ENCODE measurements at places on chromosomes 1 and 21. TPM values are rescaled to one million over a fixed set of nuclear protein-coding genes. Genes with fewer than 3 reads are reported as not detected.
A peak's percentile ranks its signal among the peaks of the same experiment; 100 is the strongest.

DNA sequence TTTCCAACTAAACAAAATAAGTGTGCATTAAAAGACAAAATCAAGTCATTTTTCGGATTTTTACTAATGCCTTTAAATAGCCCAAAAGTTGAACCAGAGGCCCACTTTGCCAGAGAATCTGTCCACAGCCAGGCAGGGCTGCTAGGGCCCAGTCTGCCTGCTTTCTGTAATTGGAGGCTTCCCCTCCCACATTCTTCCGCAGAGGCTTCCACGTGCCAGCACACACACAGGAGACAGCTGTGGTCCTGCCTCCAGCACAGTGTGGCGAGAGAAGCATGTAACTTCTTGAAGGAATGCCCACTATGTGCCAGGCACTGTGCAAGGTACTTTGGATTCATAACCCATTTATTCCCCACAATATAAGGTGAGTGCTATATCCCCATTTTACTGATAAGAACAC, 11.3 kb upstream of the PDZK1IP1 start:
- peak; percentile 28 for DNase-seq
- no peaks in the 10 kb centered on the region for H3K4me1 ChIP-seq
- H3K4me3 ChIP-seq: no peak overlapping the region
- no peaks in the 10 kb centered on the region for H3K27me3 ChIP-seq
- H3K36me3 ChIP-seq: no peaks in the 10 kb centered on the region

- no peak overlapping the region for H3K27ac ChIP-seq
- no peaks in the 10 kb centered on the region for H3K36me3 ChIP-seq
- no peaks in the 10 kb centered on the region for H3K4me1 ChIP-seq
- H3K4me3 ChIP-seq: no peak overlapping the region
- no peaks in the 10 kb centered on the region for H3K27me3 ChIP-seq
Observed at GRCh38 chr1:84988588-84988987, 8.3 kb downstream of the MCOLN2 start.

DNA sequence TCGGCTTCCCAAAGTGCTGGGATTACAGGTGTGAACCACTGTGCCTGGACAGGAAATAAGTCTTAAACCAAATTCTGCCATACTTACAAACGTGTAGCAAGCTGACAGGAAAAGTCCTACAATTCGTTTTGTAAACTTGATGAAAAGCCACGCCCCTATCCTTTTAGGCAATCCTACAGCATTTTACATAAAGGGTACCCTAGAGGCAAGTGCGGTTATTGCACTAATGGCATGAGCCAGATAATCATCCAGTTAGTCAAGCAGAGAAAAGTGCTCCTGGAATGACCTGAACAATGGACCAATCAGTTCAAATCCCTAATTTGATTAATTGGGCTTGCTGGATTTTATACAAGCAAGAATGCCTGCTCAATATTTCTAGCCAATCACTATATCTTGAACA, 338.2 kb downstream of the KIF26B start:
- no peaks in the 10 kb centered on the region for H3K36me3 ChIP-seq
- H3K4me1 ChIP-seq: no peaks in the 10 kb centered on the region
- no peaks in the 10 kb centered on the region for H3K27me3 ChIP-seq
- H3K4me3 ChIP-seq: no peak overlapping the region
- H3K27ac ChIP-seq: no peak overlapping the region

DNA sequence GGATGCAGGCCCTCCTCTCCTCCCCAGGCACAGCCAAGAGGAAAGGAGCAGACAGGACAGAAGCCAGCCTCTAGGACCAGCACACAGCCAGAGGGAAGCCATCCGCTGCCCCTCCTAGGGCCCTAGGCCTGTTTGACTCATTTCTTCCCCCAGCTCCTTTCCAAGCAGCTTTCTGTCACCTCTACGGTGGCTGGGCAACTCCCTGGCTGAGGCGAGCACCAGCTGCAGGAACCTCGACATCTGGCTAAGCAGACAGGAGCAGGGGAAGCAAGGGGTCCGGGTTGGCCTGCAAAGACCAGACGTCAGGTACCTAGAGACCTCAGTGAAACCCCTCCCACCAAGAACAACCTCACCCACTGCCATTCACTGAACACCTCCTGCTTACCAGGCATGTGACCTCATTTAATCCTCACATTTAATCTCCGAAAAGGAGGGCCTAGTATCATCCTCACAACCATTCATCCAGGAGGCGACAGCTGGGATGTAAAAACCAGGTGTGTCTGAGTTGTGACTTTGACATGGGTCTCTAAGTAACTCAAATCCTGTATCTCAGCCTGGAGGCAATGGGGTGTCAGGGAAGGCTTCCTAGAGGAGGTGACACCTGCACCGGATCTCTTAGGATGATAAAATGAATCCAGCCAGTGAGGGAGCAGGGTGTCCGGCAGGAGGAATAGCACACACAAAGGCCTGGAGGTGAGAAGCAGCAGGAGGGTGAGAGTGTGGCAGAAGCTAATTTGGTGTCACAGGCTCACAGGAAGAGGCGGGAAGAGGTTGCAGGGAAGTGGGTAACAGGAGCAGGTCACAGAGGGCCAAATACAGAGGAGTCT, 5.9 kb downstream of the LRP8 start:
- H3K4me1 ChIP-seq: peaks cover 10% of the 10 kb centered on the region
- H3K4me3 ChIP-seq: no peak overlapping the region
- H3K36me3 ChIP-seq: peaks cover 5% of the 10 kb centered on the region
- no peaks in the 10 kb centered on the region for H3K27me3 ChIP-seq
- no peak for DNase-seq

GRCh38 chr1:90809996-90810395, 92.9 kb upstream of the BARHL2 start:
- no peak overlapping the region for H3K27ac ChIP-seq
- H3K4me3 ChIP-seq: no peak overlapping the region
- no peaks in the 10 kb centered on the region for H3K27me3 ChIP-seq
- no peaks in the 10 kb centered on the region for H3K4me1 ChIP-seq

- H3K4me1 ChIP-seq: no peaks in the 10 kb centered on the region
- no peak overlapping the region for H3K27ac ChIP-seq
- no peak for DNase-seq
- H3K4me3 ChIP-seq: no peak overlapping the region
- H3K36me3 ChIP-seq: peaks cover 48% of the 10 kb centered on the region
Observed at GRCh38 chr1:167409183-167409582, 109.1 kb downstream of the CD247 start.

GRCh38 chr21:17554679-17555465, 42.0 kb downstream of the CXADR start:
- no peak overlapping the region for H3K4me3 ChIP-seq
- H3K4me1 ChIP-seq: no peaks in the 10 kb centered on the region
- H3K36me3 ChIP-seq: no peaks in the 10 kb centered on the region
- no peaks in the 10 kb centered on the region for H3K27me3 ChIP-seq

DNA sequence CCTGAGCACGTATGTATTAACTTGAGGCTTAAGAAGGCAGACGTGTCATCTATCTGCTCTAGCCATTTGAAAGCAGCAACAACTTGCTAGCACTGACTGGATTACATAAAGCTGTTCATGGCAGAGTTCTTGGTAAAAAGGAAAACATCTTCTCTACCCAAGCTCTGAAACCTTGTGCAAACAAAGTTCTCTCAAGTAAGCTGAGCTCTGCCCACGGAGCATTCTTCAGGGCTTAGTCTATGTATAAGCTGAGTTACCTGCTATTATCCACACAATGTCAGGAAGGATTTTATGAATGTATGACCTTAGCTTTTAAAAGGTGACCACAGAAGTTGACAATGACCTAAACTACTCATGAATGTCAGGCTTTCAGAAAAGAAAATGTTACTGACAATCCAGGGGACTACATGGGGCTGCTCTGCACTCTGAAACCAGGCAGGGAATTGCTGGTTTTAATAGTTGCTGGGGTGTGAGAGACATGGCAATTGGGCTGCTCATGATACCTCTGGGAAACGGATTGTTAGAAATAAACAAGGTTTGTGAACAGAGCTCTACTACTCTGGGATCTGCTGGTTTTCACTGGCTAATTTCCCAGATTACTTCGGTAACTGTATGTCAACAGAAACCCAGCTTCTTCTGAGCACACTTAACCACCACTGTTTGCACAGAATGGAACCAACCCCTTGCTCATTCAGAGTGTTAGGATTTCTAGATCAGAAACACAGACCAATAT, 29.6 kb upstream of the CCN1 start:
- peak overlapping the region; percentile 71 for H3K27ac ChIP-seq
- H3K36me3 ChIP-seq: no peaks in the 10 kb centered on the region
- no peak overlapping the region for H3K4me3 ChIP-seq

- peaks cover 22% of the 10 kb centered on the region for H3K4me1 ChIP-seq
- no peak overlapping the region for H3K27ac ChIP-seq
- no peaks in the 10 kb centered on the region for H3K27me3 ChIP-seq
- no peaks in the 10 kb centered on the region for H3K36me3 ChIP-seq
Observed at GRCh38 chr21:45010096-45010495, 64.3 kb upstream of the ADARB1 start.

DNA sequence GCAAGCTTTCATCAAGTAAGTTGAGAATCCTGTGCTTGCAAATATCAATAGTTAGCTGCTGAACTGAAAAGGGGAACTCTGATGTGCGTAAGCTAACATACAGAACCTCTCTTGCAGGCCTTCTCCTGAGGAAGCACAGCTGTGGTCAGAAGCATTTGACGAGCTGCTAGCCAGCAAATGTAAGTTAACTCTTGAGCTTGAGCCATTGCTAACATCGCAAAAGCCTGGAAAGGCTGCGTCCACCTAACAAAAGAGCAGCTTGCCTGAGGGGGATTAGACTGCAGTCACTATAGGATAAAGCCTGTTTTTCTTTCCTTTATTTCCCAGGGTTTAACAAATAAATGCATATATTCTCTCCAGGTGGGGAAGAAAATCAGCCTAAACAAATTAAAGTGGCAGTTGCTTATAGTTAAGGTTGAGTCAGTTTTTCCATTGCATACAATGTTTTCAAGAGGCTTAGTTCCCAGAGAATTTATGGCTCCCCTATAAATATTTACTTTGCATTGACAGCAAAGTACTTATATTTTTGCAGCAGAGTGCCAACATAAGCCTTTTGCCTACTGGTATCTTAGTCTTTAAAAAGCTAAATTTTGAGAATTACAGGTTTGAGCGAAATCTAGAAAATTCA, 1.5 kb downstream of the RGS2 start:
- no peaks in the 10 kb centered on the region for H3K27me3 ChIP-seq
- H3K4me1 ChIP-seq: no peaks in the 10 kb centered on the region
- peak overlapping the region; percentile 90 for H3K27ac ChIP-seq
- peak overlapping the region; percentile 73 for H3K4me3 ChIP-seq

DNA sequence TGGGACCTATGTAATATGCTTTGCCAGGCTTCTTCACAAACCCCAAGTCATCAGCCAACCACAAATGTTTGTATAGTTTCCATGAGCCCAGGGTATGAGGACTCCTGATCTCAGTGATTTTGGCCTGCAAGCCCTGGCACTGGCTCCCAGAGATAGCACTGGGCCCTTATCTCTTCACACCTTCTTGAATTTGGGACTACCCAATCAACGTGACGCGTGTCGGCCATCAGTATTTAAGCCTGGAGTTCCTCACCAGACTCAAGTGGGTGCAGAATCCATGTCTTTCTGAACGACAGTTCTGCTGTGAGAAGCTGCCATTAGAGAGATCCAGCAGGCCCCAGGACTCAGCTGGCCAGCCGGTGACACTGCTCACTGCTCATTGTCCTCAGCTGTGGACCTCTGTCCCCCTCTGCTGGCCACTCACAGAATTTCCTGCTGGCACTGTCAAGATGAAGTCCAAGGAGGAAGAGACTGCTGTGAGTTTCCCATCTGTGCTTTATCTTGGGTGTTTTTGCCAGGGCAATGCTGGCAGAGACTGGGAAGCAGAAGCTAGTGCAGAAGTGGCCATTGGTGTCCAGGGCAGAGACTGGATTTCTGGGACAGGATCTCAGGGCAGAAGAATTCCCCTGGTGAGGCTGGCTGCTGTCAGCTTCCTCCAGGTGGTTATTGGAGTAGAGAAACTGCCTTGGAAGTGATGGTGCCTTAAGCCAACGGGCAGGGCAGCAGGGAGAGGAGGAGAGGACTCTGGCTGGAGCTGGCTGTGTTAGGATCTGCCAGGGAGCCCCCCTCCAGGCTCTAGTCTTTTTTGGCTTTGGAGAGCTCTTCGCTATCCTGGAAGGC, 28.4 kb downstream of the TMCC2 start:
- no peak overlapping the region for H3K27ac ChIP-seq
- H3K4me1 ChIP-seq: peaks cover 10% of the 10 kb centered on the region
- H3K27me3 ChIP-seq: no peaks in the 10 kb centered on the region
- H3K4me3 ChIP-seq: no peak overlapping the region
- H3K36me3 ChIP-seq: no peaks in the 10 kb centered on the region

GRCh38 chr1:87956072-87956471, 627.4 kb downstream of the LMO4 start:
- H3K4me3 ChIP-seq: no peak overlapping the region
- peak; percentile 58 for DNase-seq
- peaks cover 5% of the 10 kb centered on the region for H3K4me1 ChIP-seq
- peak overlapping the region; percentile 55 for H3K27ac ChIP-seq
- H3K27me3 ChIP-seq: no peaks in the 10 kb centered on the region

DNA sequence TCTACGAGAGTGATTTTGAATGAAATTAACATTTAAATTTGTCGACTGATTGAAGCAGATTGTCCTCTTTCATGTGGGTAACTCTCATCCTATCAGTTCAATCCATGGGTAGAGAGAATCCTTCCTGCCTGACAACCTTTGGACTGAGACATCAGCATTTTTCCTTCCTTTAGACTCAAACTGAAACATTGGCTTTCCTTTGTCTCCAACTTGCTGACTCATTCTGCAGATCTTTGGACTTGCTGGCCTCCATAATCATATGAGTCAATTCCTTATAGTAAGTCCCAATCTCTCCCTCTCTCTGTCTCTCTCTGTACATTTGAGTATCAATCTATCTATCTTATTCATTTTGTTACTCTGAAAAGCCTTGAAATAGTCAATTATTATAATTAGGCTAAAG, 416.7 kb downstream of the LRRIQ3 start:
- no peak overlapping the region for H3K4me3 ChIP-seq
- no peak for DNase-seq
- H3K4me1 ChIP-seq: no peaks in the 10 kb centered on the region
- H3K36me3 ChIP-seq: no peaks in the 10 kb centered on the region
- H3K27ac ChIP-seq: no peak overlapping the region

SYT14 gene
- total RNA-seq: not detected

HMCN1 gene
- total RNA-seq: 61.7 TPM

CA6 gene
- not detected for total RNA-seq

Data from ascending aorta (tissue), 2 donors.